Activated naive CD8-positive, alpha-beta T cell treated with anti-CD3 and anti-CD28 coated beads for 36 hours (primary cell): ENCODE measurements at places on chromosomes 7 and 10. TPM values are rescaled to one million over a fixed set of nuclear protein-coding genes. Genes with fewer than 3 reads are reported as not detected.

Gene COX19
- total RNA-seq, result 18.1 TPM

DNA sequence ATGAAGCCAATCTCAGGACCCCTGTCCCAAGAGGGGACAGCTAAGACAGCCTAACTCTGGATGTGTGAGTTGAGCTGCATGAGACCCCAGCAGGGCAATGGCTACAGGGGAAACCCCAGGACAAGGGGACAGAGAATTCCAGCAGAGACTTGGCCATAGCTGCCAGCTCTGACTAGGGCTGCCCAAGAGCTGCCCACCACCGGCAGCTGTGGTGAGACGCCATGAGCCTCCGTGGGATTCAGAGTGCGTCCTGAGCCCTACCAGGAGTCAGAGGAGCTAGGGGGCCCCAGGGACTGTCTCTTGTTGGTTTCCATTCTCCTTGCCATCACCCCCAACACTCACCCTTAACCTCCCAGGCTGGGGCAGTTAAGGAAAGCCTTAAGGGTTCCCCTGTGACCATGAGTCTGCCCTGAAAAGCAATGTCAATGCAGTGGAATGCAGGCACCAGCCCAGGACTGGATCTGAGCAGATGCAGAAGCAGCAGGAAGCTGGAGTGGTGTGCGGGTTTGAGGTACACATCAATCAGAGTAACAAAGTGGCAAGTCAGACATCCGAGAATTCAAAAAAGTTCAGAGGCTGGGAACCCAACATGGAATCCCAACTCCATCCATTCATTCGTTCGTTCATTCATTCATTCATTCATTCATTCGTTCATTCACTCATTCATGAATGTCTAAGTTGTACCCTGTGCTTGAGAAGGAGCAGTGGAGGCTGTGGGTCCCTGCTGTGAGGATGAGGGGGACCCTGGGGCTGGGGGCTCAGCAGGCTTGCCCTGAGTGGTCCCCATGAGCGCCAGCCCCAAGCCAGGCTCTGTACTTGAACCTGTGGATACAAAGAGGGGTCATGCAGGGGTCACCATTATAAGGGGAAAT lies 52.9 kb downstream of the C10orf120 start:
- no peak for DNase-seq

GRCh38 chr10:128519581-128519980 lies 393.4 kb upstream of the MKI67 start:
- DNase-seq, result no peak

DNA sequence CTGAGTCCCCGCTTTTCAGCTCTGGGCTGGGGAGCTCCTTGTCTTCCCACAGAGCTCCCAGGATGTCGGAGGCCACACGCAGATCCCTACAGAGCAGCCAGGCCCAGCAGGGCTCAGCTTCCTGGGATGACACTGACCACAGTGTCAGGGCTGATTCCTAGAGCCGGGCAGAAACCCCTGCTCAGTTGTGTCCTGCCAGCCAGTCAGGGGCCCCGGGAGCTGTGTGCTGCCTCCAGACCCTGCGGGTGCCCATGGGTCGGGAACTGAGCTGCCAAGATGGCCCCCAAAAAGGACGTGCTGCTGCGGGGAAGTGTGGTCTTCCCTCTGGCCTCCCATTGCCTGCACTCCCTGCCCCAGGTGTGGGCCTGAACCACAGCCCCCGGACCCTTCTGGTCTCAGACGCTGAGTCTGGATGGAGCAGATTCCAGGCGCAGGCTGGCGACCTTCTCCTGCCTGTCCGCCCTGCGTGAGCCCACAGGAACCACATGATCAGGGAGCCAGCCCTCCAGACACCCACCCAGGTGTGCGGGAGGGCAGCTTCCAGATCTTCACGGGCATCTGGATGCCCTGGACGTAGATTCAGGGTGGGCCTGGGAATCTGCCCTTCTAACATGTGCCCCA lies 217.4 kb downstream of the MAD1L1 start:
- no peak for DNase-seq

DNA sequence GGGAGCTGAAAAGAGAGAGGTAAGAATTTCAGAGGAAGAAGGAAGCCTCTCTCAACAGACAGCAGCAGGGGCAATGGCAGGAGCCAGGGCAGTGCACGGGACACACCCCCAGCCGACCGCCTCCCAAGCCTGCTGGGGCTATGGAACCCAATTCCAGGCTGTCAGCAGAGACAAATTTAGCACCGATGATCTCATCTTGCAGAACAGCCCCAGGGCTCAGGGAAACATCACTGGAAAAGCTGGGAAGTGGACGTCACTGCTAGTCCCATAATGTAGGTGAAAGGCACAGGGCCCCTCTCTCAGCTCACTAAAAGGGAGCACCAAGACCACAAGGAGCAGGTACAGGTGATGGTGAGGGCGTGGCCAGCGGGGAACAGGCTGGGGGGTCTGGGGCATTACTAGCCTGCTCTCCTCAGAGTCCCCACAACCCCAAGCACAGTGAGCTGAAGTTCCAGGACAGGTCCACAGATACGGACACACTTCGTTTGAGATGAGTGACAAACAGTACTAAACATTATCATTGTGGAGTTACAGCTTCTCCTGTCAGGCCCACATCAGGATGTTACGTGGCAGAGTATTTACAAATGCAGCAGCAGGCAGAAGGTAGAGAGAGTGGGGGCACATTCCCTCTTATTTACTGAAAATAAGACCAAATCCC lies 103.7 kb downstream of the PLXNA4 start:
- DNase-seq, result no peak

GRCh38 chr10:70381471-70382421 lies 679 bp downstream of the LRRC20 start:
- DNase-seq, result peak; percentile 50
